T-helper 1 cell (primary cell): ENCODE measurements at places on chromosomes 12 and 14.

DNA sequence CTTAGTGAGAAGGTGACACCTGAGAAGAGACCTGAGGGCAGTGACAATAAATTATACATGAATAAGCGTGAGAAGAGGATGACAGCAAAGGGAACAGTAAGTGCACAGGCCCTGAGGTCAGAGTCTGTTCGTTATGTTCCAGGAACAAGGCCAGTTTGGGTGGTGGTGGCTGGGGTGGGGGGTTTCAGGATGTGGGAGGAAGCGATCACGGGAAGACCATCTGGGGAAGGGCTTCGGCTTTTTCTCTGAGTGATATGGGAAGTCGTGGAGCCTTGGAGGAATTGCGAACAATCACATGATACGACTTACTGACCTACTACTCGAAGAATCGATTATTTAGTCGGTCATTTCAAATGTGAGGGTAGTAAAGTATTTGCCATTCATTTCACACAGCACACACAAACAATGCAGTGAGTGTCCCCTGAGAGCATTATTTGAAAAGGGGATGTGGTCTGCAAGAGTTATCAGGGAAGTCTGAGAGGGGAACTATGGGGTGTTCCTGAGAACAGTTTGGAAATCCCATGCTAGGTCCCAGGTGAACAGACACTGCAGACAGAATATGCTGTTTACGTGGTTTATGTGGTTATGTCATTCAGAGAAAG is 94.7 kb downstream of the SLC38A1 start:
- no peak for DNase-seq

- peak; percentile 40 for DNase-seq
Measured at GRCh38 chr12:6788972-6789924, at the start of gene CD4. Gene CD4, plus strand, starts transcription at chr12:6789528. Its CDS starts 10,611 bp downstream, at chr12:6800139.

DNA sequence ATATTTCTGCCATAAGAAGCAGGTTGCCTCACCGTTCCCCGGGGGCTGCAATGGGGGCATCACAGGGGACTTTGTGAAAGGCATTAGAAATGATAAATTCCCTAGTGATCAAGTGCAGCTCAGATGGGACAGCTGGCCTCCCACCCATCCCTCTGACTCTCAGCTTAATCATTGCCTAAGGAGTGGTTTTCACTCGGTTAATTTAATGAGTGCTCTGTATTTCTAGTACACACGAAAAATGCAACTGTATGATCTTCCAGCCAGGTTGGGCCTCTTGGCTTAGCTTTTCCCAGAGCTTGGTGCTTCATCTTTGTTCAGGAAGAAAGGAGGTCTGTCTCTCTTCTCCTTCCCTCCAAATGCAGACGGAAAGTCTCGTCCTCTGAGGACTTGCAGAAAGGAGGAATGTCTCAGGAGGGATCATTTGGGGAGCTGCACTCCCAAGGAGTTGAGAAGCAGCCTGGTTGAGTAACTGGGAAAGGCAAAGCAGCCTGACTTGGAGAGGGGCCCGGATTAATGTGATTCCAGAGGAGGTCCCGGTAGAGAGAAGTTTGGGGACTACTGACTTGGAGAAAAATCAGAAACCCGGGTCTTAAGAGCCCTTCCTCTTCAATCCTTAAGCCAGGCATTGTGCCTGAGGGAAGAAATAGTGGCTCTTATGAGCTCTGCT is 7.2 kb downstream of the CD9 start:
- DNase-seq = no peak

- DNase-seq = no peak
Measured at GRCh38 chr12:108543652-108544051, 17.3 kb downstream of the SART3 start.

DNA sequence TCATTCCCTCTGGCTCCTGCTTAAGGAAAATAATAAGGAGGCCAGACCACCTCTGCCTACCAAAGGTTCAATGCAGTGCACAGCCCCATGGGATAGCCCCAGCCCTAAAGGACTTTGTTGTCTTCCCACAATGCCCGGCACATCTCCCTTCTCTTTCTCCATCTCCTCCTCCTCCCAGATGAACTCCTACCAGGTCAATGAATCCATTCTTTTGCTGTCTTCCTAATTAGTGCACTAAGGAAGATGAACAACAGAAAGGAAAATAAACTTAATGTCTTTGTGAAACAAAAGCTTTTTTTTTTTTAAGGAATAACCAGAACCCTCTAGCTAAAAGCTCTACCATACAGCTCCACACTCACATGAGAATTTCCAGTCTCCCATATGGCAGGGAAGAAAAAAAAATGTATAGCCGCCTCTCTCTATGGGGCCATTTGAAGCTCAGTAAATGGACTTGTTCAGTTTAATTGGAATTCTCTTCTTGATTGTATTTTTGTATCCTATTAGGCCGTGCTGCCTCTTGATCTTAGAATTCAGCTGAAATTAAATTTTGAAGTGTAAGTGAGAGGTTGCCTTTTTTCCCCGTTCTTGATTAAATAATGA is 41.8 kb upstream of the HSPB8 start:
- no peak for DNase-seq

- no peak for DNase-seq
Measured at GRCh38 chr12:112645586-112645985, 146.0 kb upstream of the RPH3A start.

- no peak for DNase-seq
Measured at GRCh38 chr12:53005215-53005985, 856 bp upstream of the EIF4B start.

- DNase-seq = no peak
Measured at GRCh38 chr12:23721268-23721667, 228.2 kb downstream of the SOX5 start.

GRCh38 chr12:29762637-29763300 is 21.0 kb downstream of the TMTC1 start:
- DNase-seq = no peak

DNA sequence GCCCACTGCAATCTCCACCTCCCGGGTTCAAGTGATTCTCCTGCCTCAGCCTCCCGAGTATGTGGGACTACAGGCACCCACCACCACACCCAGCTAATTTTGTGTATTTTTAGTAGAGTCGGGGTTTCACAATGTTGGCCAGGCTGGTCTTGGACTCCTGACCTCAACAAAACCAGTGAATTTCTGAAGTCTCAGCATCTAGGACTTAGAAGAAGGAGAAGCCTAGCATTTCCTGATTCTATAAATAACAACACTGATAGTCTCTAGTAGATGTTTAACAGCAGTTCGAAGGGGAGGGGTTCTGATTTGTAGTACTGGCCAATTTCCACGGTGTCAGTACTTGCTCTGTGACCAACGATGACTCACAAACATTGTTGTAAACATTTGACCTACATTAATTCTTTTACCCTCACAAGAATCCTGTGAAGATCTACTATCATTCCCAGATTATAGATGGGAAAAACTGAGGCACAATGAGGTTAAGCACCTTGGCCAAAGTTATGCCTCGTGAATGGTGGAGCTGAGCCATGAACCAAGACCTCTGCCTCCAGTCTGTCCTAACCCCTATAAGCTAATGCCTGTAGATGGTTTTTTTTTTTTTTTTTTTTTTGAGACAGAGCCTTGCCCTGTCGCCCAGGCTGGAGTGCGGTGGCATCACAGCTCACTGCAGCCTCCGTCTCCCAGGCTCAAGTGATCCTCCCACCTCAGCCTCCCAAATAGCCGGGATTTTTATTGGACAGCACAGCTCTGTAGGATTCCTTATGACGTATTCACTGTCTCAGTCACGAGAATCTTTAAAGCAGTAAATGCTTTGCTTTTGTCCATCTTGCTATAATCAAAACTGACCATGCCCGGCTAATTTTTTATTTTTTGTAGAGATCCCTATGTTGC is 5.2 kb downstream of the P2RX4 start:
- peak; percentile 36 for DNase-seq

- DNase-seq = no peak
Measured at GRCh38 chr14:90750701-90751100, 65.5 kb downstream of the TTC7B start.

DNA sequence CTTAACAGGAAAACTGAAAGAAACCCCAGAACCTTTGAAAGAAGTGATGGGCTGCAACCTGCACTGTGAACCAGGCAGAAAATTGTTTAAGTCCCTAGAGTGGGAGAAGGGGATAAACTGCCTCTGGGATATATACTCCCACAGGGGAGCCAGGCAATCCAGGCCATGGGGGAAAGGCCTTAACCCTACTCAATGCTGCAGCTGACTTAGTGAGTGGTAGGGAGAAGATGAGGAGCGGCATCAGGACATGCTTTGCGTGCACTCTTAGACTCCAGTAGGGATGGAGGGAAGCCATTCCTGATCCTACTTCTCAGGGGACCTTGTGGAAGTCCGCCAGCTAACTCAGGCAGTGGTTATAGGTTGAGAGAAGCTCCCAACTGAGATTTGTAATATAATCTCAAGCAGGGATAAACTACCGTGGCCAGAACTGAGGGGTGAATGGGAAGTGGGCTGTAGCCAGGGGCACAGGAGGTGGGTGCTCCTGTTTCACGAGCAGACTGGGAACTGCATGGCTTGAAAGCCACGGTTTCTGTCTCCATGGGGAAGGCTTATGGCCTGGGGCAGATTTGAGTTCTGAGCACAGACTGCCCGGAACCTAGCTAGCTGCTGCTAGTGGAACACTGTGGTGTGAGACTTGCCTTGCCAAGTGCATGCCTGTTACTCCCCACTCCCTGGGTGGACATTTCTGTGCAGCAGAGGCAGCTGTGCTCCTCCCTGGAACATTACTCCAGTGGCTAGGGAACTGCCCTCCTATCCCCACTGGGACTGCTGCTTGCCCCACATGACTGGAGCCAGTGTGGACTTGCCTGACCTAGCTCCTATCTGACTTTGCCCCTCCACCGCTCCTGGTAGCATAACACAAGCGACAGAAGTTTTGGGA is 119.2 kb upstream of the SCAF11 start:
- DNase-seq = no peak

DNA sequence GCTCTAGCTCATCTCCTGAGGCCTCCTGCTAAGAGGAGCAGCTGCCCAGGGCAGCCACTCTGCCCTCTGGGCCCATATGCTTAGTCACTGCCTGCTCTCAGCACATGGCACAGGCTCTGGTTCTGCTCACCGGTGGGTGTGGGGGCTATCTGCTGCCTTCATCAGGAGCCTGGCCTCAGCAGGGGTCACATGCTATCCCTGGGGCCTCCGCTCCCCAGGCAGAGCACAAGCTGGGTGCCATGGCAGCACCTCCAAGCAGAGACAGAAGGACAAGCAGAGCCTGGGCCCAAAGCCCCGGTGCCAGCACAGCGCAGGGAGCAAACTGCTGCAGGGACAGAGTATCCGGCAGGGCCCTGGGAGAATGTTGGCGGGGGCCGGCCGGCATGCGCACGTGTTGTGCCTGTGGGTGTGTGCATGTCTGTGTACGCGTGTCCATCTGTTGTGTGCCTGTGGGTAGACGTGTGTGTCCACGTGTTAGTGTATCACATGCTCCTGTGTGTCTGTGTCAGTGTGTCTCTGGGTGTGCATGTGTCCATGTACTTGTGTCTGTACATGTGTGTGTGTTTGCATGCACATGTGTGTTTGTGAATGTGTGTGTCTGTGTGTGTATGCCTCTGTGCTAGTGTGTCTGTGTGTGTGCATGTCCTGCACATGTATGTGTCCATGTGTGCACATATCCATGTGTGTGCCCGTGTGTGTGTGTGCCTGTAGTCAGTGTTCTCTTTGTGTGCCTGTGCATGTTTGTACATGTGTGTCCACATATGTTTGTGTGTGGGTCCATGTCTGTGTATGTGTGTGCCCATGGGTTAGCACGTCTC is 326.9 kb downstream of the TMEM121 start:
- no peak for DNase-seq

GRCh38 chr12:6065863-6066199 is 58.6 kb downstream of the VWF start:
- no peak for DNase-seq
